ENCODE measurements at places on chromosomes 12 and 14.

DNA sequence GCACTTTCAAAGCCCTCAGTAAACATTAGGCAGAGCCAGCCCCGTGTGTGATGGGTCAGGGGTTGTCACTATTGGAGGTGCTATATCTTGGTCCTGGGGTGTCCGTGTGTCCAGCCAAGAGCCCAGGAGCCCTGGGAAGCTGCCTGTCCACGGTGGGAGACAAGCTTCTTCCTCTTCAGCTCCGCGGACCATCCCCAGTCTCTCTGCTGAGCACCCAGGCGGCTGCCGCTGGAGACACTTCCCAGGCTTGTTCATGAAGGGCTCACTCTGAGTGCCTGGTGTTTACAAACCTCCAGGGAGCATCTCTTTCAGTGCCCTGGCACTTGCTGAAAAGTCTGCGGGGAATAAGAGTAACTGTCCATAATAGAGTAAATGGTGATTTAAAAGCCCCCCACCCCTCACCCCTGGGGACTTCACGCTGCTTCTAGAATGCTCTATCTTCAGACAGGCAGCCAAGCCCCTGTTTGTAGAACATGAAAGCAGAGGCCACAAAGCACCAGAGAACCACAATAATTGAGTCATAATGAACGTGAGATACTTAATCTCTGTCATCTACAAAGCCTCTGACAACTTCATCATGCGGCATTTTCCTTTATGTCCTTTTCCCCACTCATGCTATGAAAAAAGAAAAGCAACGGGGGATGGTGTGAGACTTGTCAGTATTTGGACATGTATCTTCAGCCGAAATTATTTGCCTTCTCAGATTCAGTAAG is 178.6 kb downstream of the TMEM132C start:
- DNase-seq, result no peak

DNA sequence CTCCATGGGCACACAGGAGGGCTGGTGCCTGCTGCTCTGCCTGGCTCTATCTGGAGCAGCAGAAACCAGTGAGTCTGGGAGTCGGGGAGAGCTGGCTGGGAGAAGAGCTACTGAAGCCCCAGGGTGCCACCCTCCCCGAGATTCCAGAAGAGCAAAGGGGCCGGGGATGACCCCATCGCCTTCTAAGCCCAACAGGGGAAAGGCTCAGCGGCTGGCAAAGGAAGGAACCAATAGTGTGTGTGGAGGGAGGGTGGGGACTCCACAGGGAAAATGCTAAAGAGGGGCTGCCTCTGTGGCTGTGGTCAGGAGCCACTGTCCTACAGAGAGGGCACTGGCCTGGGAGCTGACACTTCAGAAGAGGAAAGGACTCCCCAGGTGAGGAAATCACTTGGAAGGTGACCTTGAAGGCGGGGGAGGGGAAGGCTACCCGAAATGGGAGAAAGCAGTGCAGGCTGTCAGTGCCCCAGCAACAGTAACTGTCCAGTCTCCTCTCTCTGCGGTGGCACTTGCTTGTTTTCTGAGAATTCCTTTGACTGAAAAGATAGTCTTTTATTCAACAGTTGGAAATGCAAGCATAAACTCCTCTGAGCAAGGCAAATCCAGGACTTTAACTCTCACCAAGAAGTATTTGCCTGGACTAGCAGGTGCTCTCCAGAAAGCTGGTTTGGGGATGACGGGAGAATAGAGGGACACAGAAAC is 552 bp downstream of the TAPBPL start:
- DNase-seq, result no peak

GRCh38 chr14:73744175-73744867 is 30.1 kb upstream of the PNMA1 start:
- DNase-seq, result no peak

DNA sequence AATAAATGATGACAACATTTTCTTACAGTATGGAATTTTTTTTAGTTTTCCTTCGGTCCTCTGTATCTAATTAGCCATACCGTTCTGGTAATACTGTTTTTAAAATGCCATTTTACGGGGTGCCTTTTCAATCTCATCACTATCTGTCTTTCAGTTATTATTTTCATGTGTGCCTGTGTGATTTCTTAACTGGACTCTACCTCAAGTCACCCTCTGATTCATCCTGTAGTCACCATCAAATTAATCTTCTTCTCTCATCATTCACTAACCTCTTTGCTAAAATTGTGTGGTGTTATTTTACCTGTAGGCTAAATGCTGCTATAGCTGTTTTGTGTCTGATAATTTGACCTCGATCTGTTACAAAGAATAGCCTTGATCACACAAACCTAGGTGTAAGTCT is 16.0 kb upstream of the CCT2 start:
- DNase-seq, result no peak

DNA sequence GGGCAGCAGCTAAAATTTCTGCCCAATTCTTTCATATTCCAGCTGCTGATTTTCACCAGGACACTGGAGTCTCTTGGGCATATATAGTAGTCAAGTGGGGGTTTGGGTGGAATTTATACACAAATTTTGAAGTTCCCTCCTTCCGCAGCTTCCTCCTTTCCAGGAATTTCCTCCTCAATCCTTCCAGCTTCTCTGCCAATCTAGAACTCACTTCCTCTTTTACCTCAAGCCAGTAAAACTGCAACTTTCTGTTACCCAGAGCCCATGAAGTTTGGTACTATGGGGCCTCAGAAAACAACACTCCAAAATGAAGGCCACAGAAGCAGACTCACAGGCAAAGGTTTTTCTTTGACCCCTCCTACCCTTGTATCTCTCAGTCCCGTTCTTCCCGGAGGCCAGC is 51.7 kb upstream of the G2E3 start:
- no peak for DNase-seq

GRCh38 chr14:24965578-24965933 is 84.4 kb downstream of the STXBP6 start:
- DNase-seq, result no peak

GRCh38 chr14:54805445-54806322 is 96.9 kb downstream of the GCH1 start:
- DNase-seq, result peak; percentile 66

DNA sequence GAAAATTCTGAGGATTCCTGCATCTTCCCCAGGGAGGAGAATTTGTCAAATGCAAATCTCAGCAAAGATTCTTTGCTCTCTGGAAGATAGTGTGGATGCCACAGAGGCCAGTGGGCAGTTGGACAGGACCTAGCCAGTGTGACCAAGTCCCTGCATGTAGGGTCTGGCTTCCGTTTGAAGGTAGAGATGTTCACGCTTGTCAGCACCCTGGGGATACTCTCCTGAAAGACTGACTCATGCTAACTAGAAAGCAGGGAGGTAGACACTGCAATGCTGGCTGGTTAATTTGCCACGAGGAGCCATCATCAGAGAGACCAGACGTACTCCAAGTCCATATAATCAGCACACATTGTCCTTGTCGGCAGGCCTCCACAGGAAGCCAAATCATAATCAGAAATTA is 130.1 kb downstream of the SAMD4A start:
- DNase-seq, result no peak

DNA sequence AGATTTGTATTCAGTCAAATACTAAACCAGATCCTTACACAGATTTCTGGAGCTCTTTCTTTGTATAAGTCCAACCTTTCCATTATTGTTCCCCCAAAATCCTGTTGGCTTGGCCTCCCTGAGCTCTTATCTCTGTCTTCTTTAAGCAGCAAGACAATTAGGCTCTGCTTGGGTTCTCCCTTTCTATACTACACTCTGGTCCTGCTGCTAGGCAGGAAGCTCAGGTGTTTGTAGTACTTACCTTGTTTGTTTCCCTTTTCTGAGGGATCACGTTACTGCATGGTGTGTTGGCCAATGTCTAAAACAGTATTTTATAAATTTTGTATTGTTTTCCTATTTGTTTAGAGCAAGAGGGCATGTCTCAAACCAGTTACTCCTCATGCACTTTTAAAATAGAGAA is 192.9 kb downstream of the PRKD1 start:
- DNase-seq, result no peak

DNA sequence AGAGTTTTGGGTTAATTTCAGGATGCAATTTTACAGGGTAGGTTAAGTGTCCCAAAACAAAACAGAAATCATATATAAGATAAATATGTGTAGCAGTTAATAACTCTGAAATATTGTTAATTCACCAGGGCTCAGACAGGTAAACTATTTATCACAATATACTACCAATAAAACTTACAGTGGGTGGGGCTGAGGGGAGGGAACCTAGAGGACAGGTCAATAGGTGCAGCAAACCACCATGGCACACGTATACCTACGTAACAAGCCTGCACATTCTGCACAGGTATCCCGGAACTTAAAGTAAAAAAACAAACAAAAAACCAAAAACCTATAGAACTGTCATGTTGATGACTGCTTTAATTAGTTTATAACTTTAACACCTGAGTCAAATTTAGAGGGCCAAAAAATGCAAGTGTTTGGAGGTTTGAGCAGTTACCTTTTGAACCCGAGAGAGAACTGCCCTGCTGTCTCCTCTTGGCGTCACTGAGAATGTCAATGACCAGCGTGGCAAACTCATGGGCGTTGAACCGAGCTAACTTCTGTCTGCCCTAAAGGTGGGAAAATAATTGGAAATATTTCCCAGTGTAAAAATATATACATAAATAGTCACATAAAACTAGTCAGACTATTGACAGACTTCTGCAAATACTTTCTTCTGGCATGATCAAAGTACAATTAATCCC is 36.6 kb downstream of the GIT2 start:
- DNase-seq, result no peak

DNA sequence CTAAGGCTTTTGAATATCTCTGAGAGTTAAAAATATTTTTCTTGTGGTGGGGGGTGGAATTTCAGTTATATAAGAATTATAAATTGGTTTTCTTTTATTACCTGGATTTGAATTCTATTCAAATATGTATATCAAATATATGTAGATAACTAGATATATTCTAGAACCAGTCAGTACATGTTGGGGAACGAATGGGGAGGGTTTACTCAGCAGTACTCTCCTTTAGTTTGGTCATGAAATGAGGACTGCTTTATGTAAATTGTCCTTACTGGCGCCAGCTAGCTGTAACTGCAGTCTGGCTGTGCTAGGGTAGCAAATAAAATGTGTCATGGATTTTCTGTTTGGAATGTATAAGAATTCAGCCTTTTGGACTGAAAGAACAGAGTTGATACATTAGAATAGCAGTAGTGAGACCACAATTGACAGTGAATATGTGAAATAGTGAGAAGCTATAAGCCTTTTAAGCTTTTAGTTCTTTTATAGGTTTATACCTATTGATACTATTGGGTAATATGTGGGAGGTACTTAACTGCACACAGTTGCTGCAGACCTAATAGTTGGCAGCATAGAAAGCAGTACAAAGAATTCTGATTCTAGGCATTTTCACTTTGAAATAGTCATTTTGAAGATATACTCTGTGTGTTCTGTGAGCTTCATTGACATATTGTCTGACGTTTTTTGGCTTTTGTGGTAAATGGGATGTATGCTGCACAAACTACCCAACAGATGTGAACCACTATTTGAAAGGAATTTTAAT is 29.0 kb downstream of the ATF7IP start:
- peak; percentile 73 for DNase-seq

GRCh38 chr12:7099290-7099996 is 7.2 kb upstream of the C1R start:
- DNase-seq, result no peak

DNA sequence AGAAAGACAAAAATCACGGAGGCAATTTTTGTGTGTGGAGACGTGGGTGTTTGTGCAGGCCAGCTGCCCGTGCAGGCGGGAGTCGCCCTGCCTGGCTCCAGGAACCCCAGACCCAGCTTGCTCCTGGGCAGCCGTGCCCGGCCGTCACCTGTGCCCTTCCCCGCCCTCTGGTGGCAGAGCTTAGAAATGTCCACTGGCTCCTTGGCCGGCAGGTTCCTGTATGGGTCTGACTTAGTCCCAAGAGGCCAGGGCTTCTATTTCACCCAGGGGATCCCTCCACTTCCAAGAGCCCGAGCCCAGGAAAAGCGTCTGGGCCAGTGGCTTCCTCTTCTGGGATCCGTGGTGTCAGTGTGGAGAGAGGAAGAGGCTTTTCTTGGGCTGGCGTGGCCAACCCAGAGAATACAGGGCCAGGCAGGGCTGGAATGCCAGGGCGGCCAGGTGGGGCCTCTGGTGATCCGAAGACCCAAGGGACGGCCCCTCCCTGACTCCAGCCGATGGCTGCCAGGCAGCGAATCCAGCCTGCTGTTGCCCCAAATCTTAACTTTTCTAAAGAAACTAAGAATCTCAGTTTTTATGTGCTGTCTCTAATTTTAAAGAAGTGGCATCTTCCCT is 120.9 kb downstream of the TMEM132C start:
- peak; percentile 3 for DNase-seq

DNA sequence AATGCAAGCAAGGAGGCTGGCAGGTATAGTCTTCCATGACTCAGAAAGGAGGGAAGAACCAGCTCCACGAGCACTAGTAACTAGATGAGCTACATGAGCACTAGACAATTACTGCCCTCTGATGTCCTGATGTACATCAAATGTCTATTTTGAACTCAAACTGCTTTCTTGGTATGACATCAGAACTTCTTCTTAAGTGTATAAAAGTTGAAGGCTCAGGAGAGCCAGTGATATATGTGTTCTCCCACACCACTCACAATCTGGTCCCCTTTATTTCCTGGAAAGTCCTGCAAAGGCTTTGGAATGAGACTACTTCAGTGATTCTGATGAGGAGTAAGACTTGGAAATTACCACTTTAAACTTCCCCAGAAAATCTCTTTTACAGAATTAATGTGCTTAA is 18.5 kb upstream of the DHRS7 start:
- peak; percentile 18 for DNase-seq

- DNase-seq, result no peak
Observed at GRCh38 chr12:4802841-4803240, 82.6 kb downstream of the GALNT8 start.
